ENCODE measurements at places on chromosomes 5 and 9.

- DNase-seq: no peak
Measured at GRCh38 chr5:23405316-23406068, 101.9 kb upstream of the PRDM9 start.

DNA sequence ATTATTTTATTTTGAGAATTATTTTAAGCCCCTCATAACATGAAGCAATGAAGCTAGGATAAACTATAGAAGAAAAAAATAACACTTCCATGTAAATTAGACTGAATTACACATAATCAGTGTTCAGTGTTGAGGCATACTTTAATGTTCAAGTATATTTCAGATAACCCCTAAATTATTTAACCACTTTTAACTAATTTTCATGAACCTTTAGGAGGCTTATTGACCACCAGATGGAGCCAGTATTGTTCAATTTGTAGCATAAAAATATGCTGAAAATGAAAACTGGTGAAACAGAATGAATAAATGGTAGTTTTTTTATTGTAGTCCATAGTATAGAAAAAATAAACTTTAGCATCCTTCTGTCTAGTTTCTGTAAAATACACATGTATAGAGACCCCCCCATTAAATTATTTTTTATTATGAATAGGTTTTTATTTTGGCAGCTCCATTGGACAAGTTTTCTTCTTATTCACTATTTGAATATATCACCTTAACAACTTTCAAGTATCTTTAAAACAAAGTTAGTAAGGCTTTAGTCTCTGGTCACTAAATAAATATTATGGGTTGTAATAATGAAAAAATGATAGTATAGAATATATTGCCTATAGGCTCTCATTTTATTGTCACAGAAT lies 190.1 kb downstream of the CWC27 start:
- no peak for DNase-seq

- peak; percentile 18 for DNase-seq
Measured at GRCh38 chr9:83304686-83305085, 233.5 kb downstream of the FRMD3 start.

- no peak for DNase-seq
Measured at GRCh38 chr9:79371948-79372555, 199.7 kb upstream of the TLE4 start.

- no peak for DNase-seq
Measured at GRCh38 chr5:170603109-170603508, 99.3 kb downstream of the KCNIP1 start.

DNA sequence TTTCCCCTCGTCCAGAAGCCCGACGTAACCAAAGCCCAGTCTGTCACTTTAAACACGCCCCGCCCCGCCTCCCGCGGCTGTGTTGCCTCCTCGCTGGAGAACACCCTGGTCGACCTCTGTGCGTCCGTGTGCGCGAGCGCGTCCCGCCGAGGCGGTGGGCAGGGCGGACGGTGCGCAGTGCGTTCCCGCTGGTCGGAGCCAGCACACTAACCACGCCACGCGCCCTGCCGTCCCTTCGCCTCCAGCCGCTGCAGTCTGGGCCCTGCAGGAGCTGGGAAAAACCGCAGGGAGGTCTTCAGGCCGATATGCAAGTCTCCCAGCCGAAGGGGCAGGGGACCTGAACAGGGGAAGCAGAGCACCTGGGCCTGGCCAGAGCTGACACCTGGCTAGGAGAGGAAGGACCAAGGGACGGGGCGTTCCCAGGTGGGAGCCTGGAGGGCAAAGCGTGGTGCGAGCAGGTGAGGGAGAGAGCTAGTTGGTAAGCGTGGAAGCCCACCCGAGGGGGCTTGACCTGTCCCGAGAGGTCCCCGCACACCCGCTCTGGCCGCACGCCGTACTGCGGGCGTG lies 1.3 kb upstream of the PHPT1 start:
- DNase-seq: peak; percentile 86

DNA sequence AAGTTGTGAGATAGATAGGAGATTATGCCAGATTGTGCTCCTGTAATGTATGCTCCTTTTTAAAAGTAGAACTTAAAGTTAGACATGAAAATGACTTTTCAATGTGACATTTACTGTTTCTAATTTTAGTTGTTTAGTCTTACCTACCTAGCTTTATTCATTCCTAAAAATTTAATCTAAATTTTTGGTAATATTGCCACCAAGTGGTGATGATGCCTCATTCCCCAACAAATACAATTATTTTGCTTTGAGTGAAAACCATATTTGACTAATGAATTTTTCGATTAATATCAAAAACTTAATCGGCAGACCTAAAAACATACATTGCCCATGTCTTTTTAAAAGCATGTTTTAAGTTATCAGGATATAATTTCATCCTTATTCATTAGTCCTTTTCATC lies 25.6 kb downstream of the PPWD1 start:
- DNase-seq: no peak

DNA sequence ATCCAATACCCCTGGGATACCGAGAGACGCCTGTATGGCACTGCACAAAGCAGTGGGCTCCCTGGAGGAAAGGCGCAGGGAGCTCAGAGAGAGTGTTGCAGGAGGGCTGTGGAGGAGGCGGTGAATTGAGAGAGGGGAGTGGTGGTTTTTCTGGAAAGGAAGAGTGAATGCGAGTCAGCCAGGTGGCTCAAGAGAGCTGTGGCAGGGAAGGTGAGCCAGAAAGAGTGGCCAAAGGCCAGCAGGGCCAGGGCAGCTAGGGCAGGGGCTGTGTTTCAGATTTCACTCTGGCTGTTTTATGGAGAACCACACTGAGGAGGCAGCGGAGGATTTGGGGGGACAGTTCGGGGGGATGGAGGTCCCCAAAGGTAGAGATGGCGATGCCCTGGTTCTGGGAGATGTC lies 13.0 kb upstream of the DAB2IP start:
- DNase-seq: no peak

GRCh38 chr5:68347536-68347935 lies 132.0 kb downstream of the PIK3R1 start:
- no peak for DNase-seq

- no peak for DNase-seq
Measured at GRCh38 chr5:96721351-96721977, 59.3 kb downstream of the CAST start.

GRCh38 chr5:34483442-34484033 lies 172.6 kb upstream of the RAI14 start:
- DNase-seq: peak; percentile 38

- DNase-seq: no peak
Measured at GRCh38 chr5:119373449-119373858, 17.6 kb downstream of the TNFAIP8 start.

DNA sequence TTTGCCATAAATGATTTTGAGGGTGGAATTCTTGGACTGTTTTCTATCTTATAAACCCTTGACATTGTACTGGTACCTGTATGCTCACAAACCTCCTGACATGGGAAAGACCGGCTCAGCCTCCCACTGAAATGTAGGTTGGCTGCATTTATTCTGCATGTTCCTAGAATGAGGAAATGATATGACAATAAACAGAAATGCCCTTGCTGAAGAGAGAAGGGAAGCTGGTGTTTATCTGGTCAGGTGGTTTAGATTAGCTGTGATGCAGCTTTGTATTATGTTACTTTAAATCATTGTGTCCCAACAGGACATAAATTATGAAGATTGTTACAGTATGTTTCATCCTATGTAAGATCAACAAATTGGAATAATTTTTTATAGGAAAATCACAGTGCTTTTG lies 23.1 kb upstream of the CATSPER3 start:
- no peak for DNase-seq

DNA sequence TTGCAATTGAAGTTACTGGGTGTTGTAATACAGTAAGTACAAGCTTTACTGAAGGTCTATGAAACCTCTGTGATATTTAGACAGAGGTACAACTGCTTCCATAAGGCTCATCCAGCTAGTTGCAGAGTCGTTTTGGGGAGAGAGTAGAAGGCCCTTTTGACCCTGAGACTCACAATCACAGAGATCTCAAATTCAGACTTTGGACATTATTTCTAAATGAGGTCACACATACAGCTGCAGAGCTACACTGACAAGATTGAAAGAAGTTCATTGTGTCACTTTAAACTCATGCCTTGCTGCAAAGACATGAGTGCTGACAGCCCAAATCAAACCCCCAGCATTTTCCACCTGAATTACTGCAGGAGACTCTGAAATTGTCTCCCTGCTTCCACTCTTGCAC lies 205.9 kb upstream of the TMEM161B start:
- DNase-seq: no peak

GRCh38 chr5:56696900-56697299 lies 118.4 kb upstream of the MAP3K1 start:
- DNase-seq: no peak

- DNase-seq: no peak
Measured at GRCh38 chr5:36842087-36842486, 34.5 kb upstream of the NIPBL start.

DNA sequence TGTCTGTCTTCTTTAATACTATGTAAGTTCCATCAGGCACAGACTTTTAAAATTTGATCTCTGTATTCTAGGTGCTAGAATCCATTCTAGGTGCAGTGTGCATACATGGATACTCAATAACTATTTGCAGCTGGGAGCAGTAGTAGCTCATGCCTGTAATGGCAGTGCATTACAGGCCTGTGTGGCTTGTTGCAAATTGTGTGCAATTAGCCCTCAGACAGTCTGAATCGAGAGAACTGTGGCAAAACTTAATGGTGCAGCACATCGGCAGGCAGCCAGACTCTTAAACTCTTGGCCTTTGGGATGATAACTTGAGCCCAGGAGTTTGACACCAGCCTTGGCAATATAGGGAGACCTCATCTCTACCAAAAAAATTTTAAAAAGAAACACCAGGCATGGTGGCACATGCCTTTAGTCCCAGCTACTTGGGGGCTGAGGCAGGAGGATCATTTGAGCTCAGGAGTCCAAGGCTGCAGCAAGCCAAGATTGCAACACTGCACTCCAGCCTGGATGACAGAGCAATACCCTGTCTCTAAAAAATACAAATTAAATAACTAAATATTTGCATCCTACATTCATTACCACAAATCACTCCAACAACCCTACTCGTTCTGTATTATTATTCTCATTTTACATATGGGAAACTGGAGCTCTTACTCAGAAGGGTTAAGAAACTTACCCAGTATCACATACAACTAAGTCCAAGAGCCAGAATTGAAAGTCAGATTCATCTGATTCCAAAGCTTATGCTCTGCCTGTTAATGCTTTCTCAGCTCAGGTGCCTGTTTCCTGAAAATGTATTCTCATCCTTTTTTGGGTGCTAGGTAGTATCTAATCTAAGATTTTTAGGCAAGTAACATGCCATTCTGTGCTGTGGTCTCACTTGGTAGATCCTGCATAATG lies 30.1 kb downstream of the PRKACG start:
- DNase-seq: no peak

DNA sequence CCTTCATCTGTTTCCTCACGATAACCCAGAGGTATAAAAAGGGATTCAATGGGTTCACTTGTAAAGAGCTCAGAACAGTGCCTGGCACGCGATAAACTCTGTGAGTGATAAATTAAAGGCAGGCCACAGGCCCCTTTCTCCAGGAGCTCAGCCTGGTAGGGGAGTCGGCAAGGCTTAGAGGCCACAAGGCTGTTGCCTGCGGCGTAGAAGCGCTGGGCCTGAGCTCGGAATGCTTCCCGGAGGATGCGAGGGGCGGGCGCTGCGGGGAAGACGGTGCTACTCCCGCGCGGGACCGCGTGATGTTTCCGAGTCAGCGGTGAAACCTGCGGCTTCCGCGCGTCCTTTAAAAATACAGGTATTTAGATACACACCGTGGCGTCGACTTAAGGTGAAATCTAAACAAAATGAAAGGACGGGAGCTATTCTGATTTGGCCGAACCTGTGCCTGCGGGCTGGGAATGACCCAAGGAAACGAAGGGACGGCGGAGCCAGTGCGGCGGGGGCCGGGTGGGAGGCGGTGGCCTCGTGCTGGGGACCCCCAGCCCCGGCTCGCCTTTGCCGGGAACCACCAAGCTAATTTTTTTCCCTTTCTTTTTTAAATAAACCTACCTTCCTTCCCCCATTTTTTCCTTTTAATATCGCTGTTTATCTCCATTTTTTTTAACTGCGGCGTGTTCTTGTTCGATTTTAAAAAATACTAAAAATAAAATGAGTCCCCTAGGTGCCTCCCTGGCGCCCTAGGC lies 6.2 kb downstream of the NKX2-5 start:
- peak; percentile 74 for DNase-seq

GRCh38 chr9:105154723-105155191 lies 89.7 kb upstream of the SLC44A1 start:
- DNase-seq: no peak

DNA sequence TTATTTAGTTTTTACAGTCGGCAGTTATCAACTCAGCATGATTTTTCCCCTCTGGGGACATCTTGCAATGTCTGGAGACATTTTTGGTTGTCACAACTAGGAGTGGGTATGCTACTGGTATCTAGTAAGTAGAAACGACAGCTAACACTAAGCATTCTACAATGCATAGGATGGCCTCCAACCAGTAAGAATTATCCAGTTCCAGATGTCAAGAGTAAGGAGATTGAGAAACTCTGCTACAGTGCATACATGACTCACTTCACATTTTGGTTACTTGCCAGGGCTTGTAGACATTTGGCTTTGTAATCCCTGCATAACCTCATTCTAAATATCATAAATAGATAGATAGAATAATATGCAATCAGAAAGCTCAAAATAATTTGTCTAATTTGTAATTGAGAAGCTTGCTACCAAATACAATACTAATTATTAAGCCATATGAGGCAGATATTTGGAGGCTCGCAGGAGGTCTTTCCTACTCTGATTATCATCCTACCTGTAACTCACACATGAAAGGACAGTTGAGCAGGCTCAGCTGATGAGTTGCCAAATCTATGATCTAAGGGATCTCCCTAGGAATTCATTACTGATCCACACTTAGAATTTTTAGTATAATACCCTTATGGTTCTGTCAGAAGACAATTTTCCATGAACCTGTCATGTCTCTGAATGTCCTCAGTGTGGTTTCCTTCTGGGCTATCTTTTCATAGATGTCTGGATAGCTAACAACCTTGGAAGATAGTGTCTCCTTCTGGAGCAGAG lies 346.9 kb upstream of the TLE4 start:
- no peak for DNase-seq

GRCh38 chr9:124394167-124394566 lies 21.1 kb downstream of the PSMB7 start:
- no peak for DNase-seq

GRCh38 chr5:123720955-123721354 lies 209.0 kb downstream of the CSNK1G3 start:
- DNase-seq: no peak

DNA sequence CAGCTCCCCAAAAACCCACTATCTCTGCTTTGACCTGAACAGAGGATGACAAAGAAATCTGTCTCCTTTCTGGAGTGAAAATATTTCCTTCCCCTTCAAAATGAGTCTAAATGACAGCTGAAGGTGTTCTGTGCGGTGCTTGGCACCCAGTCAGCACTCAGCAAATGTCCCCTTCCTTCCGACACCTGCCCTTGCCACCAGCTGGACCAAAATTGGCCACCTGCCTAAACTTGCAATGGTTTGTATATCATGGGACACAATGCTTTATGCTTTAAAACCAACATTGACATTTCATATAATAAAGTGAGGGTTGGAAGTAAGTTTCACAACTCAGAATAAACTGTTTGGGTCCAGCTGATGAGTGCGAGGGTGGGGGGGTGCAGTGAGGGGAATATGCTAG lies 7.5 kb upstream of the TTC1 start:
- DNase-seq: no peak

- DNase-seq: no peak
Measured at GRCh38 chr5:54785729-54786591, 199.4 kb downstream of the ESM1 start.

GRCh38 chr9:134644725-134645606 lies 3.4 kb downstream of the COL5A1 start:
- DNase-seq: peak; percentile 44
